ENCODE measurements at places on chromosomes 6 and 20.

DNA sequence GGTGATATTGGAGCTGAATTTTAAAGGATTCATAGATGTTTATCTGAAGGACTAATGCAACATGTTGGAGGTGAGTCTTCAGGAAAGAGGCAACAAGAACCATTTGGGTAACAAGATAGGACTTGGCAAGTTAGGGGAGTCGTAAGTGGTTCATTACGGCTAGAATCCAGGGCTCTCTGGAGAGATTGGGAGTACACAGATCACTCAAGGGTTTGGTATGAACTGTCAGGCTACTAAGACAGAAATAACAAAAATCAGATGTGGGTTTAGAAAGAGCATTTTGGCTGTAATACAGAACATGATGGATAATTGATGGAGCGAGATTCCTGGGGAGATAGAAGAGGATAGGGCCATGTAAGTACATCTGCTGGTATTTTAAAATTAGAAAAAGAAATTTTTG is 86.3 kb upstream of the ESR1 start:
- no peak for DNase-seq

DNA sequence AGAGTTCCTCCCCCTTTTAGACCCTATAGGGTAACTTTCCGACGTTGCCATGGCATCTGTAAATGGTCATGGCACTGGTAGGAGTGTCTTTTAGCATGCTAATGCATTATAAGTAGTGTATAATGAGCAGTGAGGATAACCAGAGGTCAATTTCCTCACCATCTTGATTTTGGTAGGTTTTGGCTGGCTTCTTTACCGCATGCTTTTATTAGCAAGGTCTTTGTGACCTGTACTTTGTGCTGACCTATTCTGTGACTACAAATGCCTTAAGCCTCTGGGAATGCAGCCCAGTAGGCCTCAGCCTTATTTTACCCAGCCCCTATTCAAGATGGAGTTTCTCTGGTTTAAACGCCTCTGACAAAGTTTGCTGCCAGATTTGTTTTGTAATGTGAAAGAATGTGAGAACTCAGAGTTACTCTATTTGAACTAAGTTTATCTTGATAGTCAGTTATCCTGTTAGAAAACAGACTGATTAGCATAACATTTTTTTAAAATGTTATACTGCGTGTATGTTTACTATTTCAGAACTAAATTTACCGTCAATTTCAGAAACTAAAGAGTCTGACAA is 111.3 kb upstream of the PRSS16 start:
- no peak for DNase-seq

DNA sequence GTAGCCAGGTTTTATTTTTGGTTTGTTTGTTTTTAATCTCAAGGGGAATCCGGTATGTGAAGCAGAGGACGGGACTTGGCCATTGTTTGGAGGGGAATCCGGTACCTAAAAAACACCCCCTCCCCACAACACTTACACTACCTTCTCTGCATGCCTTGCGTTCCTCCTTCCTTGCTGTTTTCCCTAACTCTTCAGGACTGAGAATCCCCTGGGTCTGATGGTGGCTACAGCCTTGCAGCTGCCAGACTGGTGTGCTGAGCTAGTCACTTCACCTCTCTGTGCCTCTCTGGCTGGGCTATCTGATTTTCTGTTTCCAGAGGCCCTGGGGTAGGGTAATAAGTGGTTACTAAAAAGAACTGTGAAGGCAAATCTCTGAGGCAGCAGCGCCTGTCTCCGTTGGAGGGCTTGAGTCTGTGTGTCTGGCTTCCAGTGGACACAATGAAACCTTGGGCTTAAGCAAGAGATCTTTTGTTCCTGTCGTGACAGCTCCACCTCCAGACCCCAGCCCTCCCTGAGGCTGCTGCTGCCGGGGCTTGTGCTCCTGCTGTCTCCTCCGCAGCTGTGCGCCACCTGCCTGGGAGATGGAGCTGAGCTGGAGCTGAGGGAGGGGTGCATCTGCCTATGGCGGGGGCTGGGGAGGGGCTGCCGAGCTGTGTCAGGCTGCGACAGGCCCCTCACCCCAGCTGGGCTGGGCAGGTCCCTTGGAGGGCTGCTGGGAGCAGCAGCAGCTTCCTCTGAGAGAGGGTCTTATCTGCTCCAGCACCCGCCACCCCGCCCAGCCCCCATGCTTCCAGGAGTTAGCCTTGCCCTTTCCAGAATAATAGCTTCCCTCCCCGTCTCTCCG is 65.8 kb upstream of the CCDC167 start:
- DNase-seq, result no peak

GRCh38 chr6:105592329-105592728 is 189.4 kb upstream of the PREP start:
- DNase-seq, result no peak

DNA sequence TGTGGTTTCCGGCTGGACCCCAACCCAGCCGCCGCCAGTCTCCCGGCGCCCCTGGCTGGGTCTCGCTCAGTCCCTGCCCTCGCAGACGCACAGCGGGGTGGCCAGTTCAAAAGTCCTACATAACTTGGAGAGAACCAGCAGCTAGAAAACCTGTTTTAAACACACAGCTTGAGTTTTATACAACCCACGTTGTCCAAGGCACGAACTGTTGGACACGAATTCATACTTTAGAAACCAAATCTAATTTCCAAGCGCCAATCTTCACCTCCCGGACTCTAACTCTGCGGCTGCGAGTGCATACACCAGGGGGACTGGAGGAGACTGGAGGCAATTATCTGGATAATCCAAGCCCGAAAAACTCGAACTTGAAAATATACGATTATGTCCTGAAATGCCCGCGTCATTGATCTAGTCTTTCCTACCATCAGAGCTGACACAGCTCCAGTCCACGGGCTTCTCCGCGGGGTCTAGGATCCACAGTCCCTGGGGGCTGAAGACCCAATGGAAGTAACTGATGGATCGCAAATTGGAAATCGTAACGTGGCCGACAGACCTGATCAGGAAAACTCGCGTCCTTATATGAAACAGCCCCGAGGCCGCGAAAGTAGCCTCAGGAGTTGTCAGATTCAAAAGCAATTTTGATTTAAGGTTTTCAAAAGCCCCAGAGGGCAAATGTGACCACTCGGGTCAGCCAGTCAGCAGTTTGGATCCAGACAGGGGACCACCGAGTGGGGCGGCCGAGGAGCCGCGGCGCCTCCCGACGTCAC is 843 bp upstream of the HEY2 start:
- DNase-seq, result no peak

- no peak for DNase-seq
These were observed 17.9 kb upstream of the CNKSR3 start for GRCh38 chr6:154528310-154528915.

- no peak for DNase-seq
These were observed at the start of gene FAXC for GRCh38 chr6:99349171-99350141. FAXC (minus strand) TSS chr6:99349674; CDS start chr6:99349372, 302 bp downstream.

DNA sequence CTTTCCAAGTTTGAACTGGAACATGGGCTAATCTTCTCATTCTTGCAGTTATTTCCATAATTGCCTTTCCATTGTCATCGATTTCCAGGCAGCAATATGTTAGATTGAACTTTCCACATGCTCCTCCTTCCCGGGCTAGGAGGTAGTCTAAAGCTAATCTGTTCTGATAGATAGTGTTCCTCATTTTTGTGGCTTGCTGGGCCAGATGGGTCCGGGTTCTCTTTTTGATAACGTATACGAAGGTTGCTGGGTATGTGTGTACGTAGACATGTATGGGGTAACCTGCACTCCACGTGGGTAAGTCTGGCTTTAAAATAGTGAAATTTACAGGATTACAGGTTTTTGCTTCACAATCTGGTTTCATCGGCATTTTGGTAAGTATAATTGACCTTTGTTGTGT is 14.0 kb upstream of the GMPR start:
- DNase-seq, result no peak

DNA sequence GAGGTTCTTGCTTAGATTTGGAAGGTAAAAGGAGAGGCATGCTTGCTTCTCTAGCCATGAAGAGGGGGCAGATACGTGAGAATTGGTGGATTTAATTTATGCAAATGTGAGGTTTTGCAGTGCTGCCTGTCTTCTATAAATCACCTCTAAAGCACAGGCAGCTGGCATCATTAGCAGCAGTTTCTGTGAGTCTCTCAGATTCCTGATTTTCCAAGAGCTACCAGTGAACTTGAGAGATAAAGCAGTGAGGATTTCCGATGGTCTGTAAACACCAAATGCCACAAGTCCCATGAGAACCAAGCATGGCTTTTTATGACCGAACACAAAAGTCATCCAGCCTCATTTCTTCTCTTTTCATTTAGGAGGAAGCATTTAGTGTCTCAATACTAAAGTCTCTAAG is 3.2 kb upstream of the SIRPB2 start:
- DNase-seq, result no peak

DNA sequence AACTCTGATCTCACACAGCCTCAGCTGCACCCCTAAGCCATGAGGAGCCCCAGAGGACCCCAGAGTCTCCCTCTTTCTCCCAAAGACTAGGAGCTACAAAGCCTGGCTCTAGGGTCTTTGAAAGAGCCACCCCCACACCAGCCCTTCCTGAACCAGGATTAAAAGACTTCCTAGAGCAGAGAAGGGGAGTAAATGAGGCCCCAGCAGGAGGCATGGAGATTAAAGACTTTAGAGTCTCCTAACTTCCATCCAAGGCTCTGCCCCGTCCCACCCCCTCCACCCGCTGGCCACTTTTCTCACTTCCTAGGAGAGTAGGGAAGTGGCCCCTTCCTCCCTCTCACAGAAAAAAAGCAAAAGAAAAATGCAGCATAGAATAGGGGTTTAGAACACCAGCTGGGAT is 1.7 kb downstream of the PREX1 start:
- DNase-seq, result no peak

DNA sequence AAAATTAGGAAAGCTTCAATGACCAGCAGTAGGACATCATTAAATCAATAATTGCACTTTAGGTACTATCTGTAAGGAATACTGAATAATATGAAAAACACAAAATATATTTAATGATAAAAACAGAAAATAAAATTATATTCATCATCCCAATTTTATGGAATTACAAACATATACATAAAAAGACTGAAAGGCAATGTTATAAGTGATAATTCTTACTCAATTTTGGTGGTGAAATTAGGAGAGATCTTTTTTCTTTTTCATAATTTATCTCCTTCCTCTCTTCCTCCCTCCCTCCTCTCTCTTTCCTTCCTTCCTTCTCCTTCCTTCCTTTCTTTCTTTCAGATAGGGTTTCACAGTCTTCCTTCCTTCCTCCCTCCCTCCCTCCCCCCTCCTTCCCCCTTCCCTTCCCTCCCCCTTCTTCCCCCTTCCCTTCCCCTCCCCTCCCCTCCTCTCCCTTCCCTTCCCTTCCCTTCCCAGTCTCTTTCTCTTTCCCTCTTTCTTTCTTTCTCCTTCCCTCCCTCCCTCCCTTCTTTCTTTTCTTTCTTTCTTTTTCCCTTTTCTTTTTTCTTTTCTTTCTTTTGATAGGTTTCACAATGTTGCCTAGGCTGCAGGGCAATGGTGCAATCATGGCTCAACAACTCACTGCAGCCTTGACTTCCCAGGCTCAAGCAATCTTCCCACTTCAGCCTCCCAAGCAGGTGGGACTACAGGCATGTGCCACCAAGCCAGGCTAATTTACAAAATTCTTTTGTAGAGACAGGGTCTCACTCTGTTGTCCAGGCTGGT is 36.8 kb downstream of the RSPH3 start:
- DNase-seq, result no peak

GRCh38 chr20:7650086-7650879 is 290.0 kb downstream of the HAO1 start:
- no peak for DNase-seq

- no peak for DNase-seq
These were observed 338.6 kb downstream of the COL12A1 start for GRCh38 chr6:74867291-74867690.
